ENCODE measurements at places on chromosomes 16 and 17.

- no peak for DNase-seq
These were observed 1.1 kb upstream of the NTN1 start for GRCh38 chr17:9020096-9020823.

DNA sequence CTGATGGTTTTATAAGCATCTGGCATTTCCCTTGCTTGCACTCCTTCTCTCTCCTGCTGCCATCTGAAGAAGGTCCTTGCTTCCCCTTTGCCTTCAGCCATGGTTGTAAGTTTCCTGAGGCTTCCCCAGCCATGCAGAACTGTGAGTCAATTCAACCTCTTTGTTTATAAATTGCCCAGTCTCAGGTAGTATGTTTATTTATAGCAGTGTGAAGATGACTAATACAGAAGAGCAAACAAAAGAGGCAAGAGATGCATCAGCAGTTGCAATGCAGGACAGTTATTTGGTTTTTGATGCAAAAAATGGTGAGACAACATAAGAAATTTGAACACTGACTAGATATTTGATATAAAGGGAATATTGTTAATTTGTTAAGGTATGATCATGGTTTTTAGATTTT is 16.8 kb downstream of the TMEM100 start:
- no peak for DNase-seq

GRCh38 chr16:84277244-84277823 is 17.3 kb upstream of the WFDC1 start:
- peak; percentile 49 for DNase-seq

- no peak for DNase-seq
These were observed 341.7 kb downstream of the CPPED1 start for GRCh38 chr16:12461971-12462370.

DNA sequence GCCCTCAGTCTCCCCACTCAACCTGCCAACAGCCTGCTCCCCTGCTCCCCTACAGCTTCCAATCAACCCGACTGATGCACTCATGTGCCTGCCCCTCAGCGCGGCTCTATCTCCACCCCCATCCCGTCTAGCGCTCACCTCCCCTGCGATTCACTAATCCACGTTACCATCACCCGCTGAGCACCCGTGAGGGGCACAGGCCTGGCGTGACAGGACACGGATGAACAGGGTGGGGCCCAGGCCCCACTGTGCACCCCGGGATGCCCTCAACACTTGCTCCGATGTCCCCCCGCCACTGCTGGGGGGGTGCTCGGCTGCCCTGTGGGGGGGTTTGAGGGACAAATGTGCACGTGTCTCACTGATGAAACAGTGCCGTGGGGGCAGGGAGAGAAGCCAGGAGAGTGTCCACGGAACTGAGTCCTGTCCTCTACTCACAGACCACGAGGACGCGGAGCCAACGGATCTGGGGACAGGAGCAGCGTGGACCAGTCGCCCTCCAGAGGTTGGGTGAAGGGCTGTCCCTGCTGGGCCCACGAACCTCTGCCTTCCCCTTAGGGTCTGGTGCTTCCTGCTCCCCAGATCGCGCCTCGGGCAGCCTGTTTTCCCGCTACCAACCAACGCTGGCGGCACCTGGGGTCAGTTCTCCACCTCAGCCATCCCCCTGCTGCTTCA is 66.7 kb downstream of the RPH3AL start:
- DNase-seq = no peak

GRCh38 chr17:76547183-76547641 is 7.4 kb downstream of the PRCD start:
- DNase-seq = peak; percentile 73

DNA sequence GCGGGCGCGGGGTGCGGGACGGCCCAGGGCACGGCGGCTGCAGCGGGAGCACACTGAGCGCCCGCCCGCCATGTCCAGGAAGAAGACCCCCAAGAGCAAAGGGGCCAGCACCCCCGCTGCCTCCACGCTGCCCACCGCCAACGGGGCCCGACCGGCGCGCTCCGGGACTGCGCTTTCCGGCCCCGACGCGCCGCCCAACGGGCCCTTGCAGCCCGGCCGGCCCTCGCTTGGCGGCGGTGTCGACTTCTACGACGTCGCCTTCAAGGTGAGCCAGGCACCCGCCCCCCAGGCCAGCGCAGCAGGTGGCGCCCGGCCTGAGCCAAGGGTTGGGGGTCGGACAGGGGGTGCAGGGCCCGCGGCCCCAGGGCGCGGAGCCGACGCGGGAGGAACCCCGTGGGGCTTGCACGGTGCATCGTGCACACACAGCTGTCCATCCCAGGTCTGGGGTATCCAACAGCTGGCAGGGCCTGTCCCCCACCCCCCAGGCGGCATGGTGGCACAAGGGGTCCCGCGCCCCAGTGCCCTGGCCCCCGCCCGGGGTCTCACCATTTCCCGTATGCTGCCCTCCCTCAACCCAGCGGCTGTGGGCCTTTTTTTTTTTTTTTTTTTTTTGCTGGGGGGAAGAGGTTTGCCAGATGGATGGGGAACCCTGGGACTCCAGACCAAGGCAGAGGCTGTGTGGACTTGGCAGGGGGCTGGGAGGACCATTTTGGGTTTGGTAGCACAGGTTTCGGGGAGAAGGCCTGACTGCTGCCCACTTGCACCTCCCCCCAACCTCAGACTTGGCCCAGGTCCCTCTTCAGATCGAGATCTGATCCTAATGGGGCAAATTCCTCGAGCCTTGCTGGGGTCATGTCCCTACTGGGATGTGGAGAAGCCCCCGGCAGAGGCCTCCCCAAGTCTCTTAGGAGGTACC is 547 bp downstream of the RAB26 start:
- DNase-seq = no peak
